ENCODE measurements at places on chromosomes 6 and 20.
A peak's percentile ranks its signal among the peaks of the same experiment; 100 is the strongest.

- DNase-seq, result no peak
Observed at GRCh38 chr20:60467771-60468170, 509.5 kb downstream of the CDH26 start.

GRCh38 chr6:160438481-160438880, 90.3 kb downstream of the SLC22A3 start:
- DNase-seq, result no peak

DNA sequence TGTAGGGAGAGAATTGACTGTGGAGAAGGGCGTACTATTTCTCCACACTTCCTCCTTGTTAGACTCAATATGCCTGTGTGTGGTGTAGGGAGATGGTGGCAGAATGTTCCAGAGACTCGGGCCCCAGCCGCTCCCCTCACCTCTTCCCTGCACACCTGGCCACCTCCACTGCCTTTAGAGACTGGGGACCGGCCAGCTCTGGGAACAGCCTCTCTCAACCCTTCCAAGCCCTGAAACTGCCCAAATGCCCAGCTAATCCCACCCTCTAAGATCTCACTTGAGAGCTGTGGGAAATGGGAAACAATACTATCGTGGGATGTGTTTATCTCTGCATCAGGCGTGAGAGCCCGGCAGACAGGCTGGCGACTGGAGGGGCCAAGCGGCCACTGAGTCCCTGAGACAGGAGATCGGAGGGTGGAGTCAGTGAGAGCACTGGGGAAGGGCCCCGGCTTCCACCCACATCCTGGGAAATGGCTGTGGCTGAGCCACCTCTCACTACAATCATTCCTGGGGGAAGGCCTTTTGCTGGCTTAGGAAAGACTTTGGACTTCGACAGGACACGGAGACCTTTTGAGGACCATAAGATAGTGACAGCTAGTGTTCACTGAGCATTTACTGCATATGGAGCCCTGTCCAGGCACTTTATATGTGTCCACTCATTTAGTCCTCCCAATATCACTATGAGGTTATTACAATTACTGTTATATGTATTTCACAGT, 31.0 kb upstream of the MRPS18A start:
- no peak for DNase-seq

DNA sequence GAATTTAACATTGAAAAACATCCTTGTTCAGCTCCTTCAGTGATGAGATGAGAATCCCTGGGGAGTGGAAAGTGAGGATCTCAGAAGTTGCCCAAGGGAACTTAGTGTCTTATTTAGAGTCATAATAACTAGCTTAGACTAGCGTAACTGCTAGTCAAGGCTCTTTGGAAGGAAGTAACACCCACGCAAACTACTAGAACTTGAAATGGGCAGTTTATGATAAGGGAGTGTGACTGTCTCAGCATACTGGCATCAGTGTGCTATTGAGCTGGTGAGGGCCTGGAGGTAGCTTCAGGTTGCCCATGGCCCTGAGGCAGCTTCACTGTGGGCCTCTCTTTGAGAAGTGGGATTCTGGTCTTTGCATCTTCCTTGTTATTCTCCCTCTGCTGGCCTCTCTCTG, 40.1 kb downstream of the SLX4IP start:
- DNase-seq, result no peak

GRCh38 chr6:15907914-15908518, 220.9 kb upstream of the MYLIP start:
- no peak for DNase-seq

DNA sequence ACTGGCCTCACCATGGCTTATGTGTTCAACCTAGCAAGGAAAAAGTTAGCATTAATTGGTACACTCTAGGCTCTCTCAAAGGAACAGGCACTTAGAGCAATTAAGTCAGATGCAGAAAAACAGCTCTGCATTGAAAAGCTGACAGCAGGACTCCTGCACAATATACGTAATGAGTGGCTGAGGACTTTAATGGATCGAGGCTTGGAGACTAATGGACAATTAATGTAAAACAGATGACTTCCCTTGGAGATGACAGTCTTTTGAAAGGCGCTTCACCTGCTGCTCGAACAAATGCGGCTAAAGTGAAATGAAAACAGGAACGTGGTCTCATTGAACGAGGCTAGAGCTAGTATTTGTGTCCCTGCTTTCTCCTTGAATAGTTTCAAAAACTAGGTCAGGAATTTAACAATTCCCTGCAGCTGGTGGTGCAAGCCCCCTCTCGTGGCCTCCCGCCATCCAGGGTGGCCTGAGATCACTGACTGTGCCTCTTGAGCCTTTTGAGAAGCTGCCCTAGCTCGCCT, 137.1 kb downstream of the ELOVL4 start:
- no peak for DNase-seq

DNA sequence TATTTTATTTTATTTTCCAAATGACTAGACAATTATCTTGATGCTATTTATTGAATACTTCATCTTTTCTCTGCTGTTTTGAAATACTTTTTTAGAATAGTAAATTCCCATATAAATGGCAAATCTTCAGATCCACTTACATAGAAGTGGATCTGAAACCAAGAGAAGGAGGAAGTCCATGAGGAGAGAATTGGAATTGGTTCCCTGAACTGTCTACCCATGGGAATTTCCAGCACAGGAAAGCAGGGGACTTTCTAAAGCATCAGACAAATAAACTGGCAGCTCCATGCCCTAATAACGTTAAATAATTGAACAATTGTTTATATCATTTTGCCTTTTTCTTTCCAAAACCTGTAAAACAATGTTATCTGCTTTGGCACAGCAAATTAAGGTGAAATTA, 47.1 kb upstream of the PNRC1 start:
- no peak for DNase-seq

DNA sequence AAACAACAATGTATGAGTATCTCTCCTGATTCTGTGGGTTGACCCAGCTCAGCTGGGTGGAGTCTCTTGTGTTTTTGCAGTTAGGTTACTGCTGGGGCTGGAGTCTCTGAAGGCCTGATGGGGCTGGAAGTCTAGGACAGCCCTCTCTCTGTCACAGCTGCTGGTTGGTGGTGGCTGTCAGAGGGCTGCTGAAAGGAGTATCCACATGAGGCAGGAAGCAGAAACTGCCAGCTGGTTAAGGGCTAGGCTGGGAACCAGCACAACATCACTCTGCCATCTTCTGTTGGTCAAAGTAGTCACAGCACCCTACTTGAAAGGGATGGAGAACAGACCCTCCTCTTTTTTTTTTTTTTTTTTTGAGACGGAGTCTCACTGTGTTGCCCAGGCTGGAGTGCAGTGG, 10.0 kb upstream of the PACSIN1 start:
- DNase-seq, result no peak

DNA sequence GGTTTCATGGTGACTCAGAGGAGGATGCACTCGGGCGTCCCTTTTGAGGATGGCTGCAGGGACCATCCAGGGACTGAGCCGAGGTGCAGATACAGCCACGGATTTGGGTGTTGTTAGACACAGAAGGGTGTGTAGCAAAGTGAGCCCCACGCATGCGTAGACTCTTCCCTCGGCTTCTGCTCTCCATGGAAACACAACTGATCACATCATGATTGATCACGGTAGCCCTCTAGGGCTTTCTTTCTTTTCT, 606 bp upstream of the ULBP1 start:
- DNase-seq, result no peak

DNA sequence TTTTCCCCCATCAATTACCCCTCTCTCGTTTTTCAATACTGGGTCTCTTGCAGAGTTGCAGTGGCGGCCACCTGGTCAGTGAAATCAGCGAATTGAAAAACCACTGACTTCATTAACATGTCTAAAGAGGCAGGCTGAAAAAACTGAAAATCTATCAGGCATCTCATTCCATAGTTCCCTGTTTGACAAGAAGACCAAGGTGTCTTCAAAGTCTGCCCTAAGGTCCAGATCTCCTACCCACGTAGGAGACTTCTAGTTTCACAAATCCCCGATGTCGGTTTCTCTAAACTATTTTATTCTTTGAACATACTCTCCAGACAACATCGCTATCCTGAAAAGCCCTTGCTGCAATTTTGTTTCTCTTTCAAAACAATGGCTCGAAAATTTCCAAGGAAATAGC, 796 bp upstream of the TUBB start:
- no peak for DNase-seq

- no peak for DNase-seq
Observed at GRCh38 chr6:5379647-5380242, 118.4 kb downstream of the FARS2 start.

DNA sequence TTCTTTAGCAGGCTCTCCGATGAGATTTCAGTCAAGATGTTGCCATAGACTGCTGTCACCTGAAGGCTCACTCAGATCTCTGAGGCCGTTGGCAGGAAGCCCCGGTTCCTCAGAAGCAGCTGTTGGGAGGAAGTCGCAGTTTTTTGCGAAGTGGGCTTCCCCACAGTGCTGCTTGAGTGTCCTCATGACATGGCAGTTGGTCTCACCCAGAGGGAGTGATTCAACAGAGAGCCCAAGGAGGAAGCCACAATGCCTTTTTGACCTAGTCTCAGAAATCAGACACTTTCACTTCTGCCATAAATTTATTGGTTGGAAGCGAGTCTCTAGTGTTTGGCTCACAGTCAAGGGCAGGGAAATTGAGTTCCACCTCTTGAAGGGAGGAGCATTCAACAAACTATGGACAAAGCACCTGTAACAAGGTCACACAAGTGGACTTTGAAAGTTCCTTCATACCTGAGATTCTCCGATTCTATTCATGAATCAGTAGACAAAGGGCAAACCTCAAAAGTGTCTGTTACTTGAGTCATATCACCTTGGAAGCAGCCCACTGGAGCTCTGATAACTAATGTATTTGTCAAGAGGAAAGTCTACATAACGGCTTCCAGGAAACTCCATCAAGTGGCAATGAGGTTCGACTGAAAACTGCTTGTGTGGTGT, 208.3 kb downstream of the TASP1 start:
- DNase-seq, result no peak

DNA sequence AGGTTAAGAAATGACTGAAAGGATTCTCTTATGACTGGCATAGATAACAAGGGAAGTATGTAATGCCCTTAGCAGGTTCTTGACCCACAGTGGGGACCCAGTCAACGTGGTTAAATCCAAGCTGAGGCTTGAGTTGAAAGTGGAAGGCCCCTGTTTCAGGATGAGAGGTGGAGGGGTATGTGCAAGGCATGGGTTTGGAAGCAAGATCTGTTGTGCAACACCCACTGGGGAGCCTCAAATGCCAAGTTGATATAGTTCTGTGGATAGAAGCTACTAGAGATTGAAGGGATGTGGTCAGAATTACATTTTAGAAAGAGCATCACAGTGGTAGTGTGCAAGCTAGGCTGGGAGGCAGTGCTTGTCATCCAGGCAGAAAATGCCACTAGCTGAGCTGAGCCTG, 5.1 kb downstream of the PABPC1L start:
- DNase-seq, result no peak

GRCh38 chr6:21873562-21873961, 280.0 kb downstream of the SOX4 start:
- peak; percentile 75 for DNase-seq

DNA sequence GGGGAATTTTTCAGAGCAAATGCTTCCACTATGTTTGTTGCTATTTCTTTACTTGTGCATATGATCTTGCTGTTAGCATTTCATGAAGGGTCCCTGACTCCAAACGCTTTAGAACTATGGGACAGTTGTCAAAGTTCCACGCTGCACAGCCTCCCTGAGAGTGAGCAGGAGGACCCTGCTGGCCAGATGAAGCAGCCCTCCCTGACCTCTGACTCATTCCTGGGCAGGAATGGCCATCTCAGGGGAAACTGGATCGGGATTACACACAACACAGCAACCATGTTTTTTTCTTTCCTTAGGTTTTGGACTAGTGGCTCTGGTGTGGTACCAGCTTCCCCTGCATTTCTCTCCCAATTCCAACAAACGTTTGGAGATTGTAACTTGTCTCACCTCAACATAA, 710.9 kb upstream of the AGPAT4 start:
- no peak for DNase-seq

- no peak for DNase-seq
Observed at GRCh38 chr20:54220722-54221121, 12.8 kb downstream of the PFDN4 start.

DNA sequence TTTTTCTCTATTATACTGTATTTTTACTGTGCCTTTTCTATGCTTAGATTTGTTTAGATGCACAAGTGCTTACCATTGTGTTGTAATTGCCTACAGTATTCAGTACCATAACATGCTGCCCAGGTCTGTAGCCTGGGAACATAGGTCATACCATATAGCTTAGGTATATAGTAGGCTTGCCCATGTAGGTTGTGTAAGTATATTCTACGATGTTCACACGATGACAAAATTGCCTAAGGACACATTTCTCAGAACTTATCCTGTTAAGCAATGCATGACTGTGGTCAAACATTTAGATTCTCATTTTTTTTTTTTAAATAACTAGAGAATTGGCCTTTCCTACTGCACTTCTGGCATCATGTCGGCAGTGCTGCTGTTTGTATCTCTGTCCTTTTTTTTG, 253.7 kb upstream of the SUPT3H start:
- DNase-seq, result no peak

GRCh38 chr6:43570876-43571441, 4.9 kb downstream of the XPO5 start:
- no peak for DNase-seq

DNA sequence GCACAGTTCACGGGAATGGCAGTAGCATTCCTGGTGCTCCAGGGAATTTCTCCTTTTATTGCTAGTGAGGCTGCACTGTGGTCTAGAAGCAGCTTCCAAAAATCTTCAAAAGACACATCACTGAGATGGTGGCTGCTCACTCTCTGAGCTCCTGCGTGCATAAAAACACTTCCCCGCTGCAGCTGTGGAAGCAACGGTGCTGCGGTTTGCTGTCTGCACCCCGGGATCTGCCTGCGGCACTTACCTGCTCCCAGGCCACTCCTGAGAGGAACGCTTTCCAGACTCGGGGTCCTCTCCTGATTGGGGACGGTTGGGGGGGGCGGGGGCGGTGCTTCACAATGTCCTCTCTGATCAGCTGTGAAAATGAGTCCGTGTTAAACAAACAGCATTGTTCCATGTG, 77.9 kb downstream of the TMEM242 start:
- DNase-seq, result no peak

DNA sequence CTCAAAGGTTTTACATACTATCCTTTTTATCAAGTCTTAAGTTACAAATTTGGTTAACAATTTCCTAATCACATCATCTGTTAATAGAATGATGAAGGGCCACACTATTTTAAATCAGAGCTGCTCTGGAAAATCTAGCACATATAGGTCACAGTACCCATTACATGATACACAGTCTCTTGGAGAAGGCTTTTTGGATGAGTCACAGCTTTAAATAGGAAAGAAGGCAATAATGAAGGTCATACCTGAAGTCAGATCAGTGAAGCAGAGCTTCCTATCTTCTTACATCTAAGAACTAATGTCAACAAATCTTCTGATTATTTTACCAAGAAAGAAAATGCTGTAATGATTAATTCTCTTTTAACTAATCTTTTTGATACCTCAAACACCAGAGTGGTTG, 248.5 kb downstream of the BTBD9 start:
- no peak for DNase-seq

Data from MG63 (cell line).